ENCODE measurements at places on chromosomes 12 and 14. TPM values are rescaled to one million over a fixed set of nuclear protein-coding genes. Genes with fewer than 3 reads are reported as not detected.

- no peaks in the 10 kb centered on the region for H3K36me3 ChIP-seq
- no peaks in the 10 kb centered on the region for H3K4me1 ChIP-seq
- no peak for DNase-seq
- H3K4me3 ChIP-seq: no peak overlapping the region
- H3K27ac ChIP-seq: no peak overlapping the region
- no peaks in the 10 kb centered on the region for H3K27me3 ChIP-seq
These were observed 646.5 kb upstream of the SEL1L start for GRCh38 chr14:82180139-82180538.

Gene CMKLR1
- total RNA-seq: not detected

Gene STRN3
- 41.8 TPM for total RNA-seq

Gene SDR9C7
- not detected for total RNA-seq

DNA sequence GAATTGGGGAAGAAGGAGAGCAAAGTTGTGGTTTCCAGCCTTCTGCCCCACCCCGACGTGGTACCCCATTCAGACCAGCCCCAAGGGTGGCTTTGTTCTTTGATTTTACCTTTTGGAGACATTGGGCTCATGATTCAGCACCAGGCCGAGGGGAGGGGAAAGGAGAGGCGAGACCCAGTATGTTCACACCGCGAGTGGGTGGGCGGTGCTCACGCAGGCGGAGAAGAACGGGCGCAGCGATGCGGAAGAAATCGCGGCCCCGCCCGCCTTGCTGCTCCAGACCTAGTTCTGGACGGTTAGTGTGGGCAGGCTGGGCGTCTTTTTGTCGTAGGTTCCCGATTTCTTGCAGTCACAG, 963 bp downstream of the ATL1 start:
- no peaks in the 10 kb centered on the region for H3K27me3 ChIP-seq
- H3K36me3 ChIP-seq: no peaks in the 10 kb centered on the region
- H3K4me3 ChIP-seq: peak overlapping the region; percentile 64
- H3K27ac ChIP-seq: no peak overlapping the region

GRCh38 chr14:34713681-34714319, 593 bp downstream of the CFL2 start:
- H3K27ac ChIP-seq: peak overlapping the region; percentile 86
- peak overlapping the region; percentile 89 for H3K4me3 ChIP-seq

- H3K4me1 ChIP-seq: no peaks in the 10 kb centered on the region
- no peak overlapping the region for H3K4me3 ChIP-seq
- no peaks in the 10 kb centered on the region for H3K36me3 ChIP-seq
- no peak for DNase-seq
These were observed 9.3 kb upstream of the FMNL3 start for GRCh38 chr12:49716553-49716952.

DNA sequence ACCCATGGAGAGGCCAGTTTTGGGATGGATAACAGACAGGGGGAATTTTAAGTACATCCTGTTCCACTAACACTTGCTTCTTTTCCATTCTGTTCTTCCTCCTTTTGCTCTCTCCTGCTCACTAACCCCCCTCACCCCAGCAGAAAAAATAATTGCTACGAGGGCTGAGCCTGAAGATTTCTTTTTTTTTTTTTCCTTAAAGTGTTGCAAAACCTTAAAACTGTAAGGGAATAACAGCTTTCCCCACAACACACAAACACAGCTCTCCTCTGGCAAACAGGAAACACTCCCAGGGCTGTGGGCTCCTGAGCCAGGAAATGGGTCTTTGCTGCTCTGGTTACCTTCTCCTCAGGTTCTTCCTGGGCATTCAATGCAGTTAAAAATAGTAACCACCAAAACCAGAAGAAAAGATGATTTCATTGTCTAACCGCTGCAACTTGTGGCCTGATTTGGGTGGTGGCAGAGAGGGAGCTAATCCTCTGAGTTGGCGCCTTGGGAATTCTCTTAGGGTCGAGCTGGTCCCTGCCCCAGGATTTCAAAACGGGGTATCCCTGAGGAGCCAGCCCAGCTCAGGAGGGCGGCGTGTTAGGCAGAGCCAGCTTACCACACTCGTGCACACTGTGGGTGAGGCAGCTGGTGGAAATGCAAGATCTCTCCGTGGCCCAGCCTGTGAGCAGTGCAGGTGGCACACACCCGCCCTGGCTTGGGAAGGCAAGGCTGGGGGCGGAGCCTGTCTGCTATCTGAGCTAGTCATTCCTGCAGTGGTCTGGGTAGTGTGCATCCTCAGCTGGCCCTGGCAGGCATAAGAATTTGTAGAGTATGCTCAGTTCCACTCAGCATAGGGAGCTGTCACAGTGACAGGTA, 17.1 kb upstream of the EMP1 start:
- no peak overlapping the region for H3K27ac ChIP-seq
- no peaks in the 10 kb centered on the region for H3K4me1 ChIP-seq
- H3K4me3 ChIP-seq: no peak overlapping the region
- no peak for DNase-seq
- no peaks in the 10 kb centered on the region for H3K36me3 ChIP-seq
- no peaks in the 10 kb centered on the region for H3K27me3 ChIP-seq

DNA sequence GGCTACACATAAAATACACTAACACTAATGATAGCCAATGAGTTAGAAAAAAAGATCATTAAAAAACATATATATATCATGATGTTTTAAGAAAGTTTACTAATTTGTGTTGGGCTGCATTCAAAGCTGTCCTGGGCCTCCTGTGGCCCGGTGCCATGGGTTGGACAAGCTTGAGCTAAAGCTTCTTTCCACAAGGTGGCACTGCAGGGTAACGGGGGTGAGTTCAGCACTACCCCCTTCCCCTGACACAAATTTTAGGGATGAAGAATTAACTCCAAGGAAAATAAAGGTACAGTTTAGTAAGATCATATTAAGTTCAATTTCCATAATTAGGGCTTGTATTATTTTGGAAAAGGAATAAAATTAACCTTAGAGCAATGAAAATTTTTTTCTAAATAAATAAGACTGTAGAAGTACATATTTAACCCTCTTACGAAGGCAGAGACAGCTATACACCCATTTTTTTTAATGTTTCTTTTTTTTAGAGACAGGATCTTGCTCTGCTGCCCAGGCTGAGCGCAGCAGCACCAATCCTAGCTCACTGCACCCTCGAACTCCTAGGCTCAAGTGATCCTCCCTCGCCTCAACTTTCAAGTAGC, 38.9 kb downstream of the PPP1R13B start:
- H3K36me3 ChIP-seq: no peaks in the 10 kb centered on the region
- no peaks in the 10 kb centered on the region for H3K4me1 ChIP-seq
- no peak overlapping the region for H3K27ac ChIP-seq
- DNase-seq: peak; percentile 85
- H3K27me3 ChIP-seq: no peaks in the 10 kb centered on the region

Gene KRT83
- total RNA-seq: not detected

DNA sequence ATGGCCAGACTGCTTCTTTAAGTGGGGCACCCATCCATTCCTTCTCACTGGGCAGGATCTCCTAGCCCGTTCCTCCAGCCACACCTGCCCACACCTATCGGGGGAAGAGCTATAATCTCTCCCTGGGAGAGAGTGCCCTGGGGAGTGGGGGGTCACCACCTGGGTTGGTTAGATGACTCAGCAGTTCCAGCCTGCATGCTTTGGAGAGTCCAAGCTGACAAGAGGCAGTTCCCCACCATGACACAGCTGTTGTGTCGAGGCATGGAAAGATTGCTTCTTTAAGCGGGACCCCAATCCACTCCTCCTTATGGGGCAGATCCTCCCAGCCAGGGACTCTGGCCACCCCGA, 52.6 kb upstream of the PPFIA2 start:
- no peaks in the 10 kb centered on the region for H3K36me3 ChIP-seq
- H3K4me3 ChIP-seq: no peak overlapping the region
- H3K27me3 ChIP-seq: no peaks in the 10 kb centered on the region

DNA sequence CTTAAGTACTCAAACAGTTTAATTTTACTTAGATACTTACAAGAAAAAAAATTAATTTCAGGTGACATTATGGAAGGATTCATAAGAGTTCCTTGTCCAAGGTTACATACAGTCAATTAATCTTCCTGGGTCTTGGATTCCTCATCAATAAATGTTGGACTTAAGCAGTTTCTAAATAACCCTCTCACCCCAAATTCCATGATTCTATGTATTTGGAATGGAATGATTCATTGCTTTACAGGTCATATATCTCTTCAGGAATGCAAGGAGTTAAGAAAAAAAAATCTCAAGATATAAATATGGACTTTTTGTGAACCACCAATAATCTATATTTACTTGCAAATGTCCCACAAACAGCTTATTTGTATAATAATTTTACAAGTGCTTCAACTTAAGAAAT, 84.2 kb upstream of the BMP4 start:
- H3K27me3 ChIP-seq: no peaks in the 10 kb centered on the region
- H3K36me3 ChIP-seq: no peaks in the 10 kb centered on the region
- no peak overlapping the region for H3K4me3 ChIP-seq
- H3K27ac ChIP-seq: no peak overlapping the region

Gene C12orf56
- total RNA-seq: 9.3 TPM

Gene CD163
- 1.4 TPM for total RNA-seq

- no peaks in the 10 kb centered on the region for H3K27me3 ChIP-seq
- H3K27ac ChIP-seq: no peak overlapping the region
- H3K4me3 ChIP-seq: no peak overlapping the region
- DNase-seq: no peak
- H3K4me1 ChIP-seq: peaks cover 21% of the 10 kb centered on the region
- H3K36me3 ChIP-seq: no peaks in the 10 kb centered on the region
These were observed 9.6 kb downstream of the FAIM2 start for GRCh38 chr12:49893753-49894750.

Gene APOF
- total RNA-seq: 0.18 TPM

All from Caco-2 (cell line).